ENCODE measurements at places on chromosomes 12 and 14. TPM values are rescaled to one million over a fixed set of nuclear protein-coding genes. Genes with fewer than 3 reads are reported as not detected.

The LTBR gene
- 115 TPM for total RNA-seq

DNA sequence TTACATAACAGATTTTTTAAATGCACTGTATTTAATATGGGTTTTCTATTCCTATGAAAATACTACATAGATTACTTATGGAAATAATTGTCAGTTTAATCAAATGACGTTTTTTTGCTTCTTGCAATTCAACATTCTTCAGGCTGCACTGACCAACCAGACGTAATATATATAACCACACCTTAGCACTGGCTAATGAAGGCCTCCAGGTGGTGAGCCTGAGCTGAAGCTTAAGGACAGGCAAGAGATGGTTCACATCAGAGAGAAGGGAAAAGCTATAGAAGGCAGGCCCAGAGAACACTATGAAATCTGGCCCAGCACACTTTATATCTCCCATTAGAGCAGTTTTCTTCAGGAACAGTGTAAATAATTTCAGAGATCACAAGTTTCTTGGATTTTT is 2.8 kb upstream of the MDGA2 start:
- no peak for DNase-seq

The GLI1 gene
- total RNA-seq = 1.2 TPM

DNA sequence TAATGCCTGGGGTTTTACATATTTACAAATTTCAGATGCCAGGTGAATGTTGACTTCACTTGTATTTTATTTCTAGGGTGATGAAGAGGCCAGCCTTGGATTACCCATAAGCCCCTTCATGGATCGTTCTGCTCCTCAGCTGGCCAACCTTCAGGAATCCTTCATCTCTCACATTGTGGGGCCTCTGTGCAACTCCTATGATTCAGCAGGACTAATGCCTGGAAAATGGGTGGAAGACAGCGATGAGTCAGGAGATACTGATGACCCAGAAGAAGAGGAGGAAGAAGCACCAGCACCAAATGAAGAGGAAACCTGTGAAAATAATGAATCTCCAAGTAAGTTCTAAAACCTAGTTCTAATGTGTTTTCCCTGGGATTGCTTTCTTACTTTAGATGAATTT is 41.3 kb upstream of the SLCO1C1 start:
- DNase-seq = no peak

The RNASE7 gene
- not detected for total RNA-seq

- no peak for DNase-seq
Measured at GRCh38 chr14:105223260-105223659, 25.1 kb upstream of the BTBD6 start.

The NEUROD4 gene
- not detected for total RNA-seq

- DNase-seq = no peak
Measured at GRCh38 chr12:72540811-72541210, 268.6 kb downstream of the TRHDE start.
